Tongue (tissue), 3 donors: ENCODE measurements at places on chromosomes 7 and 10.

DNA sequence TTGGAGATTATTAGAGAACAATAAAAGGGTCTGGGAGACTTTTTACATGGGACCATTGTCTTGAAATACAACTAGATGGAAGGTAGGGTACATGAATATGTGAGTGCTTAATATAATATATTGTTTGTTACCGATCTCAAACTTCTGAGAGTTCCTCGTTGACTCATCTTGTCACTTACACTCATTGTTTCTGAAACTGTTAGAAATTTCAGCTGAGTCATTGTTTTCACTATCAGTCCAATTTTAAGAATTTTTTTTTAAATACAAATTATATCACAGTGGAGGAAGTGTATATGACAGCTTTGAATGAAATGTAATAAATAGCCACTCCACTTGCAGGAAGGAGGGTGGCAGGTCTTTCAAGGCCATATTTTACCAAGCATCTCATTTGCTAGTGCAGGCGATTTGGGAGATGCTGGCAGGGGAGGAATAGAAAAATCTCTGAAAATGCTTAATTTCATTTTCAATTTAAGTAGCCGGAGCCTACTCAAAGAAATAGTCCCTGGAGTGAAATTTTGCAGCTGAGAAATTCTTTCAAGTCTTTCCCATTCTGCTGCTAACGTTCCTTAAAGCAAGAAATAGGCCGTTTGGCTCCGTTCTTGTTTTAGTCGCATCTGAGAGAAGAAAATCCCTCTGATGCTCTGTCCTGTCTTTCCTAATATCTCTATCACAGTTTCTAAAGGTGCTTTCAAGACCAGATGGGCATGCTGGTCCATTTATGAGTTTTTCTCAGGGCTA is 1404.2 kb upstream of the CELF2 start:
- DNase-seq: no peak

GRCh38 chr10:1519391-1519790 is 217.9 kb downstream of the ADARB2 start:
- no peak for DNase-seq

GRCh38 chr7:24233386-24233785 is 50.6 kb upstream of the NPY start:
- no peak for DNase-seq

DNA sequence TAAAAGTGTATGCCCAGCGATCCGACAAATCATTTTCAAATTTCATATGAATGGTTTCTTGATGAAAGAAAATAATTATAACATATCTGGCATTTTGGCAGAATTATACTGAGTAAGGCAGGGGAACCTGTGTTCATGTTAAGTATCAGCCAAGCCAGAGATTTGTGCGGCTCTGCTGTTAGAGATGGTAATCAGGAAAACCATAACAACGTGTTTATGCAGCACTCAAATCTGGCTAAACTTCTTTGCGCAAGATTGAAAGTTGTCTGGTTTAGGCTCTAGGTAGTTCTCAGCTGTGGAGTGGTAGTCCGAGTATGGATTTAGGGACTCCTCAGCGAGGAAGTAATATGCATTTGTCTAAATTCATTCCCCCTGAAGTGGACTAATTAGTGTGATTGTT is 8.9 kb upstream of the CTBP2 start:
- DNase-seq: no peak

- DNase-seq: no peak
These were observed 24.6 kb upstream of the GTPBP4 start for GRCh38 chr10:963655-964054.

DNA sequence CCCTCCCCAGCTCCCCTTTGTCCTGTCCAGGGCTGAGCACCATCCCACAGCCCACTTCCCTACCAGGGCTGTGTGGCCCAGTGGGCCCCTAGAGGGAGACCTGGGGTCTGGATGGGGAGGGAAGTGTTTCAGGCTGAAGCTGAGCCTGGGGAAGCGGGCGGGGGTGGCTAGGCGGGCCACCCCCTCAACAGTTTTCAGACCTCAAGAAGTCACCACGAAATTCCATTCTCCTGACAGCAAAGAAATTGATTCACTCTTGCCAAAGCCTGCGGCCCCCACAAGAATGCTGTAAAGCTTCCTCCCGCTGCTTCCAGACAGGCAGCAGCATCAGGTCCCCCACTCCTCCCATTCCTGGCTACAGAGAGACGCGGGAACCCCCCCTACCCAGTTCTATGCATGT is 2.5 kb upstream of the LFNG start:
- peak; percentile 86 for DNase-seq

GRCh38 chr7:131363719-131364118 is 36.0 kb downstream of the MKLN1 start:
- DNase-seq: no peak

- no peak for DNase-seq
These were observed 116.3 kb downstream of the RNLS start for GRCh38 chr10:88466786-88467185.

DNA sequence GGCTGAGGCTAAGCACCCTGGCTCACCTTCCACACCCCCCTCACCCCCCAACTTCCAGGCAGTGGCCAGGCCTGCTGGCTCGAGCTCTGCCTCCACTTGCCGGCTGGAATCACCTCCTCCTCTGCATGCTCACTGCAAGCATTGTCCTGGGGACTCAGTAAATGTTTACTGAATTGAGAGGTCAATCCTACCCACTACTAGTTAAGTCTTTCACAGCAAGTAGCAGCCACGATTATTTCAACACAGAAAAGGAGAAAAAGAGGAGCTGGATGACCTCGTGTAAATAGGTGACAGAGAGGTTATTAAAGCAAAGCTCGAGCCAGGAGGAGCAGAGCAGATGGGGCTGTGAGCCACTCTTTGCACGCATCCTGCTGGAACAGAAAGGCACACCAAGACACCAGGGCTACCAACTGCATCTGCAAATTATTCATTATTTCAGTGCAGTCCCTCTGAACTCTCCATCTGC is 32.1 kb downstream of the HIPK2 start:
- DNase-seq: no peak

- DNase-seq: no peak
These were observed 730.8 kb downstream of the SUGCT start for GRCh38 chr7:40865441-40866233.

DNA sequence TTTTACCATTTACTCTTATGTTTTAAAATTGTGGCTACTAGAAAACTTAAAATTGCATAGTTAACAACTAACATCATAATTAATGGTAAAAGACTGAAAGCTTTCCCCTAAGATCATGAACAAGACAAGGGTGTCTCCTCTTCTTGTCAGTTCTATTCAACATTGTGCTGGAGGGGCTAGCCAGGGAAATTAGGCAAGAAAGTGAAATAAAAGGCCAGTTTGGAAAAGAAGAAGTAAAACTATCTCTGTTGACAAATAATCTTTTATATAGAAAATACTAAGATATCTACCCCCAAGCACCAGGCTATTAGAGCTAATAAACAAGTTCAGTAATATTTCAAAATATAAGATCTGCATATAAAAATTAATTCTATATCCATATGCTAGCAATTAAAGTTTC is 46.9 kb upstream of the MXI1 start:
- no peak for DNase-seq

GRCh38 chr10:102230264-102230860 is 4.3 kb downstream of the ELOVL3 start:
- peak; percentile 92 for DNase-seq

- no peak for DNase-seq
These were observed 674 bp upstream of the OSBPL3 start for GRCh38 chr7:24980534-24981170.

DNA sequence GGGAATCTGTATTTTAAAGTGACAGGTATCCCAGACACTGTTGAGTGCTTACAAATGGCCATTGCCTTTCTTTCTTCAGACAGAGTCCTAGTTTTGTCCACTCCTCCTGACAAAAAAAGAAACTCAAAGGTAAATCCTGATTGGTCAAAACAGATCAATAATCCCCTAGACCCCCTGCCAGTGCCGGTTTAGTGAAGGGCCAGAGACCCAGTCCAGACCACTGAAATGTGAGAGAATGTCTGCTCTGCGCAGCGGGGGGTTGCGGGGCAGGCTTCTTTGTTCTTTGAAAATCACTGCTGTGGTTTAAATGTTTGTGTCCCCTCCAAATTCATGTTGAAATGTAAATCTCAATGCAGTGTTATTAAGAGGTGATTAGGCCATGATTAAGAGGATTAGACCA is 177.7 kb upstream of the GPR26 start:
- DNase-seq: no peak

GRCh38 chr10:133306941-133307379 is 1.7 kb downstream of the TUBGCP2 start:
- DNase-seq: no peak

- DNase-seq: no peak
These were observed 30.0 kb downstream of the SFXN4 start for GRCh38 chr10:119135513-119135881.

GRCh38 chr7:36599645-36600313 is 124.5 kb downstream of the AOAH start:
- DNase-seq: no peak

DNA sequence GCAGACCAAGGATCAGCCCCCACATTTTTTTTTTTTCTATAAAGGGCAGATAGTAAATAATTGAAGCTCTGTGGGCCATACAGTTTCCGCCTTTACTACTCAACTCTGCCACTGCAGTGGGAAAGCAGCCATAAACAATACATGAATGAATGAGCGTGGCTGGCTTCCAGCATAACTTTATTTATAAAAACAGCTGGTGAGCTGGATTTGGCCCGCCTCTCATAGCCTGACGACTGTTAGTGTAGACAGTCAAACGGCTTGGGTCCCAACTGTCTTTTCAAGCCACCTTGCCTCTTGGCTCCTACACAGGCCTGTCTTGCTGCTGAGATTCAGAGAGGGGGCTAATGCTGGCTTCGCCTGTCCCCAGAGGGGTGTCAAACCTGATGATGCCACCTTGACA is 169.8 kb upstream of the GPR26 start:
- peak; percentile 79 for DNase-seq

GRCh38 chr7:42274053-42274452 is 37.0 kb upstream of the GLI3 start:
- no peak for DNase-seq

GRCh38 chr10:43873717-43874116 is 225.0 kb upstream of the ZNF32 start:
- DNase-seq: no peak

- DNase-seq: no peak
These were observed 17.4 kb downstream of the PDGFA start for GRCh38 chr7:502296-502695.

DNA sequence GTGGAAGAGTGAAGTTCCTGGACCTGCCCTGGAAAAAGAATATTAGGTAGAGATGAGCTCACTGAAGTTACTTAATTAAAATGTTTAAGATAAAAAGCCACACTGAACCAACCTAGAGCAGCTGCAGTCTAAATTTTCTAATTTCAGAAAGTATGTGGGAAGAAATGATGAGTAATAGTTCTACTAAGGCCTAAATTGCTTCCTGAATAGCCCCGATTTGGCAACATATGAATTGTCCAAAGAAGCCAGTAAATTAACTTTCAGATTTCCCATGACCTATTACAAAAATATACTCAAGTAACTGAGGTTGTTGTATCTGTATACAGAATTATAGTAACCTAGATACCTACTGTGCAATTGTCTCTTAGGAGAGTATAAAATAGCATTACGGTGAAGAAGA is 312.6 kb downstream of the IPMK start:
- no peak for DNase-seq

GRCh38 chr10:24202181-24202570 is 6.8 kb upstream of the KIAA1217 start:
- DNase-seq: no peak

GRCh38 chr7:20318933-20319332 is 11.8 kb upstream of the ITGB8 start:
- DNase-seq: no peak

DNA sequence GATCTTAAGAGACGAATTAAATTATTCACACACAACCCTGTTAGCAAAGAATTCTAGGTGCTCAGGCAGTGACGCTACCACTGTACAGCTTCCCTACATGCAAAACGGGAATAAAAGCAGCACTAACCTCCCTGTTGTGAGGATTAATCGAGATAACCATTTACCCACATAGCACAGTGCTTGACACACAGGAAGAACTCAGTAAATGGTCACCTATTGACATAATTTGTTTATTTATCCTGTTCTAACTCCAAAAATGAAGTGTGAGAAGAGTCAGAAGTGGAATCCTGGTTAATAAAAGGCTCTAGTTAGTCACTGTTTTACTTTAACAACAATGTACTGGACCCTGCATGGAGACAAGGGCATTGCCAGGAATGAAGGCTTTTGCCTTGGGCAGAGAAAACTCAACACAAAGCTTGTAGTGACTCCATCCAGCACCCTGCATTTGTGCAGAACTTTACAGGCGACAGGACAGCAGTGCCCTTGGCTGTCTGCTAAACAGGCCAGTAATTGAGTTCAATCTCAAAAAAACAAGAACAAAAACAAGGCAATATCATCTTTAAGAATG is 103.8 kb downstream of the SORBS1 start:
- no peak for DNase-seq

DNA sequence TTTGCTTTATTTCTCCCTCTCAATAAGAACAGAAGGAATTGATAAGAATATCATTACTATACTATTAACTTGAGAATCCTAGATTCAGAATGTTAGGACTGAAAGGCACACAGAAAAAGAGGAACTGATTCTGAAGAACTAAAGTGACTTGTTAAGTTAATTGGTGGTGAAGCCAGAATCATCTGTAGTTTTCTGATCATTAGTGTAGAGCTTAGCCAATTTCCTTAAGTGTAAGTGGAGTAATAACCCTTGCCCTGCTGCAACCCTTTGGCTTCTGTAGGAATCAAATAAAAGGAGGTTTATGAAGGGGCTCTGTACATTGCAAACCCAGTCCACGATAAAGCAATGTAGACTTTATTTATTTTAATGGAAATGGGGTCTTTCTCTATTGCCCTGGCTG is 1186.0 kb downstream of the SORCS3 start:
- no peak for DNase-seq

DNA sequence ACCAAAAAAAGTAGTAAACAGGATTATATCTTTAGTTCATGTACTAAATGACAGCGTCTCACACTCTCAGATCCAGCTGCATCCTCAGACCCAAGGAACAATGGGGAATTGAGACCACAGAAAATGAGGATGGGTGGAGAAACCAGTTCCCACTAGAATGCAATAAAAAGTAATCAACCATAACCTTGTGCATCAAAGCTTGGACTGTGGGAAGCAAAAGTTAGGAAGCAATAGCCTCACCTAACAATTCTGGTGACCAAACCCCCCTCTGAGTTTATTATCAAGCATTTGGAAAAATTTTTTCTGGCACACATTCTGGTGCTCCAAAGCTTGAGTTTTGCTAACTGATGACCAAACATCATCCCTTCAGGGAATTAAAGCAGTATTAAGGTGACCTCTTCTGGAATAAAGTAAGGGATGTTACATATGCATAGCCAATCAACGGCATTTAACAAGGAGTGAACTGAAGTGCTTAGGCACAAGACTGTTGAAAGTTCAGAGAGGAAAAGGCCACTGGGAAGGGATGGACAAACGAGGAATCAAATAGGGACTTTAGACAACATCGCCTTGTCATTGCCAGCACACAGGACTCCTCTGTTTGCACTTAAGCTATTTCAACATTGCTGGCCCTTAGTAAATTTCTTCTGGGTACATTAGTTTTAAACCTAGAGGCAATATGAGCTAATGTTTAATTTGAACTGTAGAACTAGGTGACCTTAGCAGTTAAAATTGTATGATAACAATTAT is 1.2 kb upstream of the MAT1A start:
- DNase-seq: no peak
